ENCODE measurements at places on chromosomes 3 and 15. TPM values are rescaled to one million over a fixed set of nuclear protein-coding genes. Genes with fewer than 3 reads are reported as not detected.

DNA sequence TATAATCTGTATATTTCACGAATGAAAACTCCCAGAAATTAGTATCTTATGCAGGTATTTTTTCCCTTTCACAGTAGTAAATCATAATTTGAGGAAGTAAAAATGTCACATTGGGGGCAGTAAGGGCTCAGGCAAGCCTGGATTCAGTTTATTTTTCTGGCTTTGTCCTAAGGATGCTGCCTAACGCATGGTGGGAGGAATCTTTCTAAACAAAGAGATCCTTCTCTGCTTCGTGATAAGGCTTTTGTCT is 35.7 kb downstream of the DNASE1L3 start:
- no peak for DNase-seq

- DNase-seq, result no peak
Measured at GRCh38 chr3:100496711-100497261, 4.4 kb downstream of the TMEM45A start.

GRCh38 chr15:74891469-74891868 is 1.6 kb downstream of the MPI start:
- DNase-seq, result no peak

Gene SYNPR
- not detected for polyA plus RNA-seq

Gene STAC
- 49.3 TPM for polyA plus RNA-seq

DNA sequence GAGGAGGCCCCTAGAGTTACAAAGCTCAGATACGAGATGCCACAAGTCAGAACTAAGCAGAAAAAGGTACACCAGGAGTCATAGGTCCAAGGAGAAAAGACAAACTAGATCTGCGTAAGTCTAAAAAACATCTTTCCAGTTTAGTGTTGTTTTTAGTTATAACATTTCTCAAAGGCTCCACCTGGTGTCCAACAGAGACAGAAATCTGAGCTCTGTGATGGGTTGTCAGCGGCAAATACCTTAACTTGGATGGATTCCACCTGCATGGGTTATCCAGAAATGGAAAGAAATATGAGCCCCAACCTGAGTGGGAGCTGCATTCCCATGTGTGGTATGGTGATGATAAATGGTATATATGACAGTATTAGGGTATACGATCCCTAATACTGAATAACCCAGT is 238.6 kb upstream of the CHRM5 start:
- no peak for DNase-seq

Gene SNX22
- 0.74 TPM for polyA plus RNA-seq

GRCh38 chr3:8516047-8516661 is 14.5 kb downstream of the LMCD1 start:
- no peak for DNase-seq

- DNase-seq, result no peak
Measured at GRCh38 chr3:42699511-42699971, 3.1 kb downstream of the HHATL start.

DNA sequence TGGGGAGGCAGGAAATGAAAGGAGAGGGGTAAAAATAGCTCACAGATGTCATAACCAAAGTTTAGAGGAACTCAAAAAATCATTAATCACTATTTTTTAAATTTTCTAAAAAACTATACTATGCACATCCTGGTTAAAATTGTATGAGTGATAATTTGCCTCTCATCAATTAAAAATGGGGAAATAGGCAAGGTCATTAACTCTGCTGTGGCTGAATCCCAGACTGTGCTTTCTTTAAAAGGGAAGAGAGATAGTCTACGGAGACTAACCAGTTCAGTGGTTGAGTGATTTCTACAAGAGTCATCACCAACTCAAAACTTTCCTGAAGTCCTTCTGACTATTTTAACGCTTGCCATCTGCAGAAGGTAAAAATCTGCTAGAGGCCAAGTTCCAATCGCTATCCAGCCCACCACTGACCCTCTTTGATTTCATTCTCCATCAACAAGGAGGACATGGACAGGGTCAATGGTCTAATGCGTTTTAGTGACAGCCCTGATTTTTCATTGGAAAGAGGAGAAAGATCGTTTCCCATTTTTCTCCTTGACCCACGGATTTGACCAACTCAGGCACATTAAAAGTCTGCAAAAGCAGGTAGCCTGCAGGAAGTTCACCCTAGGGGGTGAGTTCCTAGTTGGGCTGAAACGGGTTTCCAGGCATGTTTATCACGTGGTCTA is 850 bp downstream of the SUCLG2 start:
- DNase-seq, result no peak

- no peak for DNase-seq
Measured at GRCh38 chr3:127238602-127239001, 45.7 kb downstream of the PRR23E start.

Gene GPR156
- 1.3 TPM for polyA plus RNA-seq

DNA sequence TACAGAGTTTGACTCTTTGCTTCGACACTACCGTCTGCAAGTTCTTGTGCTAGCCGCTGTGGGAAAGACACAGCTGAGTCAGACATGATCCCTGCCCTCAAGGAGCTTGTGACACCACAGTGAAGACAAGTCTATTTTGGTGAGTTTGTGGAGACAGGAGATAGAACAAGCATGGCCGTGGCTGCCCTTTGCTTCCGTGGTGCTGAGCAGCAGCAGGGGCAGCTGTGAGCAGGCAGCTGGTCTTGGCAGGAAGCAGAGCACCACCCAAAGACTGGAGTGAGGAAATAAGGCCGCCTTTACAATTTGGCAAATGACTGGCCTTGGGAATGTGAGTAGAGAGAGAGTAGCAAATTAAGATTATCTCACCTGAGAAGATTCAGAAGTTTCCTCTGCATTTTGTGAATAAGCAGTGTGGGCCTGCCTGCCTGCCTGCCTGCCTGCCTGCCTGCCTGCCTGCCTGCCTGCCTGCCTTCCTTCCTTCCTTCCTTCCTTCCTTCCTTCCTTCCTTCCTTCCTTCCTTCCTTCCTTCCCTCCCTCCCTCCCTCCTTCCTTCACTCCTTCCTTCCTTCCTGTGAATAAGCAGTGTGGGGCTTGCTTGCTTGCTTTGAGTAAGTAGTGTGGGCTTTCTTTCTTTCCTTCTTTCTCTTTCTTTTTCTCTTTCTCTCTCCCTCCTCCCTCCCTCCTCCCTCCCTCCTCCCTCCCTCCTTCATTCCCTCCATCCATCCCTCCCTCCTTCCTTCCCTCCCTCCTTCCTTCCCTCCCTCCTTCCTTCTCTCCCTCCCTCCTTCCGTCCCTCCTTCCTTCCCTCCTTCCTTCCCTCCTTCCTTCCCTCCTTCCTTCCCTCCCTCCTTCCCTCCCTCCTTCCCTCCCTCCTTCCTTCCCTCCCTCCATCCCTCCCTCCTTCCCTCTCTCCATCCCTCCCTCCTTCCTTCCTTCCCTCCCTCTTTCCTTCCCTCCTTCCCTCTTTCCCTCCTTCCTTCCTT is 1.6 kb upstream of the GCNT3 start:
- no peak for DNase-seq

Gene STRIT1
- 57.9 TPM for polyA plus RNA-seq

- no peak for DNase-seq
Measured at GRCh38 chr3:172194702-172195406, 155.5 kb downstream of the FNDC3B start.

Gene DISP2
- 0.86 TPM for polyA plus RNA-seq

Gene SCN5A
- polyA plus RNA-seq, result 5.6 TPM

DNA sequence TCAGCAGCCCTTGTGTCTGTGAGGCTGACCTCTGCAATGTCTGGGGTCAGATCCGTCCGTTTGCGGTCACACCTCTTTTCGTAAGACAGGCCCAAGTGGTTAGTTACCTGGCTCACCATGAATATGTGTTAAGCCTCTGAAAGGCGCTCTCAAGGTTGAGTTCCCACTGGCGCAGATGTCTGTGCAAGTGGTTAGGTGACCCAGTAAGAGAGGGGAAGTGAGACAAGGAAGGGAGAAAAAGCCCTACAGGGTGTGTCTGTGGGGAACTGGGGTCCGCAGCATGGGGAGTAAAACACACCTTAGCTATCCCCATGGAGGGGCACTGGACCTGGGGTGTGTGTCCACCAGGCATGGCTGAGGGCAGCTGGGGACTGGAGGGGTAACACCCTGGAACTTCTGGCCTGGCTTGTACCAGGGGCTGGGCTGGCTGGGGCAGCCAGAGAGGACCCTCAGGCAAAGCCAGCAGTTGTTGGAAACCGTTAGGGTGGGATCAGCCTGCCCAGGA is 391.6 kb upstream of the PROK2 start:
- DNase-seq, result peak; percentile 24

DNA sequence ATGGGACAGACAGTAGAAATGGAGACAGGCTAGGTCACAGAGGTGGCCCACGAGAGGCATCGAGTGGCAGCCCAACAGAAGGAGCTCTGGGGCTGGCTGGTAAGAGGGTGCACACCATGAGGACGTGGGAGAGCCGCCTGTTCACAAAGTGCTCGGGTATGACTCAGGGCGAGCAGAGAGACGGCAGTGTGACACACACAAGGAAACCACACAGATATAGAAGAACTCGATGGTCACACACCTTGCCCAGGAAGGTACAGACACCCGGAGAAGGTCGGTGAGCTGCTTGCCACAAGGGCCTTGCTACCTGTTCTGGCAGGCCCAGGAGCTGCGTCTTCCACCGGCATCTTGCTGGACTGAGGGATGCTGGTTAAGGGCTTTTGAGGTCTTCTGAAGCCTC is 50.2 kb downstream of the CA12 start:
- DNase-seq, result no peak

- DNase-seq, result no peak
Measured at GRCh38 chr3:160797356-160797755, 41.3 kb downstream of the PPM1L start.

Gene PPP1R14D
- not detected for polyA plus RNA-seq

GRCh38 chr15:79582650-79583049 is 150.5 kb downstream of the MINAR1 start:
- DNase-seq, result no peak

GRCh38 chr15:29139540-29140459 is 129.8 kb downstream of the NSMCE3 start:
- DNase-seq, result peak; percentile 50

GRCh38 chr3:195550723-195551122 is 7.6 kb upstream of the PPP1R2 start:
- no peak for DNase-seq

GRCh38 chr3:46662771-46663551 is 30.5 kb downstream of the ALS2CL start:
- DNase-seq, result peak; percentile 92

Gene FSTL1
- polyA plus RNA-seq, result 662 TPM

GRCh38 chr3:123070510-123070909 is 3.7 kb downstream of the PDIA5 start:
- no peak for DNase-seq

- DNase-seq, result no peak
Measured at GRCh38 chr3:11547498-11547897, 96.2 kb downstream of the VGLL4 start.

DNA sequence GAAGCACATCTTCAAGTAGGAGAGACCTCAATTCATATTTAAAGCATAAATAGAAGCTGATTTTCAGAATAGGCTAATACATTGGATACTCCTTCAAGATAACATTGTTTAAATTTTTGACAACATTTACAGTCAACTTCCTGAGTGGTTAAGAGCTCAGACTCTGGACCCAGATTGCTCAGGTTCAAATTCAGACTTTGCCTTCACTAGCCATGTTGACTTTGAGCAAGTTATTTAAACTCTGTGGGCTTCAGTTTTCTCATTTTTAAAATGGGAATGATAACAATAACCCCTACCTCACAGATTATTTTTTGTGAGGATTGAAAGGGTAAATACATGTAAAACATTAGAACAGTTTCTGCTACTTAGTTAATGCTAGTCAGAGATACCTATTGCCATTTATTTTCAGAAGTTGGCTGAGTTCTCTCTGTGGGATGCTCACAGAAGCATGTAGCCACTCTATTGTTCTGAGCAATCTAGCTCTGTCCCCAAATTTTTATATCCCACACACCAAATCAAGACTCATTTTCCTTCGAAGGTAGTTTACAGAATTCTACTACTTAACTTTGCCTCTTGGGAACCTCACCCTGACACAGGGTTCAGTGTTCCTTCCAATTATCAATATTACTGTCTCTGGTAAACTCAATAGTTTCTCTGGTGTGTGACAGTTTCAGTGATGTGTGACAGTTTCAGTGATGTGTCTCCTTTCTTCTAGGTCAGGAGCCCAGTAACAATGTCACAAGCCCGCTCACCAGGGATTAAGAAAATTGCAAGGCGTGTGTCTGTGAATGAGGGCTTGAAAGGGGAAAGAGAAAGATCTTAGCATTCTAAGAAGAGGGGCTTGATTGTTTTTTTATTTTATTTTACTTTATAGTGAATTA is 79.4 kb upstream of the OSTN start:
- DNase-seq, result no peak

Gene TRH
- 0.40 TPM for polyA plus RNA-seq

Gene PTH1R
- 39.0 TPM for polyA plus RNA-seq

Gene GP5
- 0.42 TPM for polyA plus RNA-seq

GRCh38 chr15:40754574-40754882 is 526 bp downstream of the RMDN3 start:
- DNase-seq, result no peak

DNA sequence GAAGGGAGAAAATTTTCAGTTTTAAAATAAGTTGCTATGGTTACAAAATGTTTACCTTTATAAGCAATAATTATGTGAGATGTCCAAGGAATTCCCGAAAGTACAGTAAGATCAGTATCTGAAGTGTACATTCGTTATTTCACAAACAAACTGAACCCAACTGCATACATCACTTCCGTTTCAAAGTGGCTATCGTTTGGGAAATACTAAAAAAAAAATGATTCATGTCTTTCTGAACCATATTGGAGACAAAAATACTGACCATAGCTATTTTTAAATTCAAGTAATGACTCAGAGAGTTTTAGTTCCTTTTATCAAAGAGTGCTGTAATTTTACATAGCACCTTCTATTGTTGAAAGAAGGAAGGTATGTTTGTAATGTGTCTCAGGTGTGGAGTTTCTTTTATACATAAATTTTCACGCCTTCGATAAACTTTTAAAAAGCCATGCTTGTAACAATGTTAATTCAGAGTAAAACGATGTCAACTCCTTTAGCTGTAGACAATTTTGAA is 8.0 kb upstream of the ANKRD28 start:
- DNase-seq, result peak; percentile 66

- DNase-seq, result no peak
Measured at GRCh38 chr3:124413393-124413792, 316.9 kb upstream of the UMPS start.

Gene SLC28A1
- polyA plus RNA-seq, result 0.52 TPM

GRCh38 chr3:66603151-66603611 is 102.4 kb upstream of the LRIG1 start:
- no peak for DNase-seq

DNA sequence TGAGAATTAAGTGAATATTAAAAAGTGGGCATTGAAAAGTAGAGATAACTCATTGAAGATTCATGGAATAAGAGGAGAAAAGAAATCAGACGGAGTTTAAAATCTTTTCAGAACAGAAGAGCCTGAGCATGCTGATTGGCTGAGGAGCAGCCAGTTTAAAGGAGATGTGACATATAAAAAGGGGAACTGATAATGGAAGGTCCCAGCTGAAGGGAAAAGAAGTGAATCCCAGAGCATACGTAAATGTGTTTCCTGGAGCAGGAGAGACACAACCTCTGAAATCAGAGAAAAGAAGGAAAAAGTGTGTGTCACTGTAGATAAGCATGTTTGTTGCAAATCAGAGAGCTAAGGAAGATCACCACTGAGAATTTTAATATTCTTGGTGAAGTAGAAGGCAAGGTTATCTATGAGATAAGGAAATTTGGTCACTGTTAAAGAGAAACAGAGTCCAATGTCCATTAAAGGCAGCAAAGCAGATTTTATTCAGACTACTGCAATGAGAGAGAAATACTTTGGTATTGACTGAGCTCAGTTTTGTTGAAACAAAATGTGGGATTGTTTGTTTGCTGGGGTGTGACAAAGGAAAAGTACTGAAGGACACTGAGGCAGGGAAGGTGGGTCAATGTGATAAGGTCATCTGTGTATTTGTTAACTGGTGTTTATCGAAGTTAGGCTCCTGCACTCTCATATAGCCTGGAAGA is 84.6 kb upstream of the WDR72 start:
- DNase-seq, result no peak

GRCh38 chr3:112789787-112790186 is 56.9 kb downstream of the CD200R1L start:
- DNase-seq, result no peak
